HT-29 (cell line): ENCODE measurements at places on chromosomes 2 and 18. TPM values are rescaled to one million over a fixed set of nuclear protein-coding genes. Genes with fewer than 3 reads are reported as not detected.
A peak's percentile ranks its signal among the peaks of the same experiment; 100 is the strongest.

DNA sequence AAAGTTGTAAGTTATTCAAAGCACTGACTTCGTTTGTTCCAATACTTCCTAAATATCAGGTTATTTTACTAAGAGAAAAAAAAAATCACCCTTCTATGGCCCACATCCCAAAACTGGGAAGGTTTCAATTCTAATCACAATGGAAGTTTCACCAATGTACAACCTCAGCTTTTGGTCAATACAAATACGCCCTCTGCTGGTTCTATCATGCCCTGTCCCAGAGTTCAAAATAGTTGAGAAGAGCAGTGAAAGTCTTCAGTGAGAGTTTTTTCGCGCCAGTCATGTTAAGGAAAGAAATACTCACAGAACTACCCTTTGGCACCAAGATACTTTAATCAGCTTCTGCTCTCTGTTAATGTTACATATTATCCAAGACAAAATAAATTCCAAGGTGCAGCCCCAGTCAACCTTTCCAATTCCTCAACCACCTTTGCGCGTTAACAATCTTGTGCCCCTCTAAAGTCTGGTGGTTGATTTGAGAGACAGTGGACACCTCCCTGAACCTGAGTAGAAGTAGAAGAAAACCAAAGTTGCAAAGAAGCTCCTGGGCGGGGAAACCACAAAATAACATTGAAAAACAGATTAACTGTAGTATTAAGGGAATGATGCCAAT is 59.9 kb downstream of the SUMO1 start:
- DNase-seq: peak; percentile 75

DNA sequence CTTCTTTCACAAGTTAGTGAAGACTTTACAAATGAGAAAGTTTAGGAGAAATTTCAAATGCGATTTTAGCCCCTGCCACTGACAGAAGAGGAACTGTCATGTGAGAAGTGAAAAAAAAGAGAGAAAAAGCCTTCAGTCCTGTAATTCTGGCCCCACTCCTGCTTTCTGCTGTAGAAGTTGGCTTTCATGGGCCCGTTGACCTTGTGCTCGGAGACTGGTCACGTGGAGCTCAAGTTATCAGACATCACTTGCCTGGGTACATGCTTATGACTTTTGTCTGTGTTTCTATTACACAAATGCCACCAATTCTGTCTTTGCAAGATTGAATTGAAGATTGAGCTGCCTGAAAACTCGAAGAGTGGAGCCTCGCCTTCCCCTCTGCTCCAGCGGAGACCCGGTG is 749.9 kb downstream of the BCL11A start:
- DNase-seq: no peak

GRCh38 chr2:28161466-28161865 is 231.2 kb upstream of the FOSL2 start:
- DNase-seq: no peak

- no peak for DNase-seq
Measured at GRCh38 chr18:3892152-3892551, 442.2 kb downstream of the TGIF1 start.

- DNase-seq: no peak
Measured at GRCh38 chr2:26298638-26299393, 47.1 kb upstream of the SELENOI start.

Gene KCNK3
- total RNA-seq: not detected in 2 replicates

Gene CRYGD
- total RNA-seq: not detected in 2 replicates
